ENCODE measurements at places on chromosomes 2 and 18. TPM values are rescaled to one million over a fixed set of nuclear protein-coding genes. Genes with fewer than 3 reads are reported as not detected.

DNA sequence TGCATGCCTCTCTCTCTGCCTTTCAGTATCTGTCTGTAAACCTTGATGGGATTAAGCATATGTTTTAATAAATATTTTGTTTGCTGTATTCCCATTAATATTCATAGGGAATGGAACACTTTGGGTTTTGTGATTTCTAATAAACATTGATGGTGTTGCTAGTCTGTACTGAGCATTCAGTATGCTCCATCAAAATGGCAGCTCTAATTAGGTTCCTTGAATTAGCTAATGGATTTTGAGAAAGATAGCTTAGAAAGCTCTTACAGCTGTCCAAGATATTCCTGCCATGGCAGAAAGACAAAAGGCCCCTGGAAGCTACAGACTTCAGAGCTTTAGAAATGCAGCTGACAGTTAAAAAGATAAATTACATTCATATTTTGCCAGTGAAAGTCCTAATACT lies 199.2 kb upstream of the NRP2 start:
- H3K4me3 ChIP-seq: no peak overlapping the region
- no peaks in the 10 kb centered on the region for H3K36me3 ChIP-seq
- DNase-seq: peak; percentile 4
- H3K27ac ChIP-seq: no peak overlapping the region
- no peaks in the 10 kb centered on the region for H3K27me3 ChIP-seq
- no peaks in the 10 kb centered on the region for H3K4me1 ChIP-seq

DNA sequence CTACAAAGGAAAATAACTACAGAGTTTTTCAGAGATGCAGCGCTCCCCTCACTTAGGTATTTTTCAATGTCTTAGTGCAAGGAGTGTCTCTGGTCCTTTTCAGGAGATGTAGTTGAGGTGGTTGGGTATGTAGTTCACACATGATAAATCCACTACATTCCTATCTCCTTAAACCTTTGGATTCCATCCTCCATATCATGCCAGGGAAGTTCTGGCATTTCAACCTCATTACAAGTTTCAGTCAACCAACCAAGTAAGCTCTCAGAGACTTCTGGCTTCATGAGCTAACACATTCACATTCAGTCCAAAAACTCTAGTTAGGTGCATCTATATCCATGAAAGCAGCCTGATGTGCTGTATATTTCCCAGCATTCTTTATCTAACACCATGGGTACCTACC lies 47.3 kb downstream of the MAP3K20 start:
- H3K27ac ChIP-seq: no peak overlapping the region
- no peak for DNase-seq
- H3K27me3 ChIP-seq: no peaks in the 10 kb centered on the region
- H3K4me3 ChIP-seq: no peak overlapping the region
- peaks cover 42% of the 10 kb centered on the region for H3K4me1 ChIP-seq

- H3K36me3 ChIP-seq: no peaks in the 10 kb centered on the region
- no peaks in the 10 kb centered on the region for H3K27me3 ChIP-seq
- H3K4me1 ChIP-seq: no peaks in the 10 kb centered on the region
These were observed 1775.5 kb upstream of the CELF4 start for GRCh38 chr18:39341129-39341528.

DNA sequence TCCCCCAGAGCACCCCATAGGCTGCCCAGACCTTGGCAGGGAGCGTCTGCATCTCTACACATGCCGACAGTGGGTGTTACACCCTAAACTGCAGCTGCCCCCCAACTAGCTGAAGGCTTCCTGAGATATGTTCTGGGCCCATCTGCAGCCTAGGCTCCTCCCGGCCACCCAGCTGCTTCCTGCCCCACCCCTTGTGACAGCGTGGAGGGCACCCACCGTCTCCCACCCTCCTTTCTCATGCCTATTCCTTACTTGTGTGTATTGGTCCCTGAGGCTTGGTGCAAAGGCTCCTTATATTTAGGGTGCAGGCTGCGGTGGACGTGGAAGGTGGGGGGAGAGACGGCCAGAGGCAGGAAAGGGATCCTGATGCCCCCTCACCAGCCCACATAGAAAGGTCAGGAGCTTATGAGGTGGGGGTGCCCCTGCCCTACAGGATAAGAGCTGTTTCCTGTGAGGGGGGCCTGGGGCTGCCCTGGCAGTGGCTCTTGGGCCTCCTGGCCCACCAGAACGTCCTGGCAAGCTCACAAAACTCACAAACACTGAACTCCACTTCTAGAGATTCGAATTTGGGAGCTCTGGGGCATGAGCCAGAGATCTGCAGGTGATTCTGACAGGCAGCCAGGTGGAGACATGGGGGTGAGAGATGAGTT lies 7.3 kb upstream of the PROM2 start:
- H3K36me3 ChIP-seq: no peaks in the 10 kb centered on the region
- DNase-seq: peak; percentile 91
- no peak overlapping the region for H3K4me3 ChIP-seq
- H3K4me1 ChIP-seq: no peaks in the 10 kb centered on the region
- no peak overlapping the region for H3K27ac ChIP-seq

- peak overlapping the region; percentile 43 for H3K27ac ChIP-seq
- peaks cover 65% of the 10 kb centered on the region for H3K4me1 ChIP-seq
- no peaks in the 10 kb centered on the region for H3K27me3 ChIP-seq
- no peak for DNase-seq
- peaks cover 9% of the 10 kb centered on the region for H3K36me3 ChIP-seq
These were observed 135.3 kb upstream of the EPAS1 start for GRCh38 chr2:46161911-46162310.

GRCh38 chr2:199704358-199705238 lies 146.4 kb downstream of the FTCDNL1 start:
- H3K4me3 ChIP-seq: no peak overlapping the region
- H3K4me1 ChIP-seq: no peaks in the 10 kb centered on the region
- H3K27ac ChIP-seq: no peak overlapping the region
- H3K27me3 ChIP-seq: no peaks in the 10 kb centered on the region
- DNase-seq: no peak
- no peaks in the 10 kb centered on the region for H3K36me3 ChIP-seq

GPAT2 gene
- total RNA-seq: 8.4 TPM

TBR1 gene
- total RNA-seq: not detected

- no peak overlapping the region for H3K27ac ChIP-seq
- DNase-seq: peak; percentile 55
- peaks cover 21% of the 10 kb centered on the region for H3K4me1 ChIP-seq
- H3K4me3 ChIP-seq: no peak overlapping the region
- no peaks in the 10 kb centered on the region for H3K36me3 ChIP-seq
- no peaks in the 10 kb centered on the region for H3K27me3 ChIP-seq
These were observed 12.5 kb upstream of the TANC1 start for GRCh38 chr2:158955842-158956365.

DNA sequence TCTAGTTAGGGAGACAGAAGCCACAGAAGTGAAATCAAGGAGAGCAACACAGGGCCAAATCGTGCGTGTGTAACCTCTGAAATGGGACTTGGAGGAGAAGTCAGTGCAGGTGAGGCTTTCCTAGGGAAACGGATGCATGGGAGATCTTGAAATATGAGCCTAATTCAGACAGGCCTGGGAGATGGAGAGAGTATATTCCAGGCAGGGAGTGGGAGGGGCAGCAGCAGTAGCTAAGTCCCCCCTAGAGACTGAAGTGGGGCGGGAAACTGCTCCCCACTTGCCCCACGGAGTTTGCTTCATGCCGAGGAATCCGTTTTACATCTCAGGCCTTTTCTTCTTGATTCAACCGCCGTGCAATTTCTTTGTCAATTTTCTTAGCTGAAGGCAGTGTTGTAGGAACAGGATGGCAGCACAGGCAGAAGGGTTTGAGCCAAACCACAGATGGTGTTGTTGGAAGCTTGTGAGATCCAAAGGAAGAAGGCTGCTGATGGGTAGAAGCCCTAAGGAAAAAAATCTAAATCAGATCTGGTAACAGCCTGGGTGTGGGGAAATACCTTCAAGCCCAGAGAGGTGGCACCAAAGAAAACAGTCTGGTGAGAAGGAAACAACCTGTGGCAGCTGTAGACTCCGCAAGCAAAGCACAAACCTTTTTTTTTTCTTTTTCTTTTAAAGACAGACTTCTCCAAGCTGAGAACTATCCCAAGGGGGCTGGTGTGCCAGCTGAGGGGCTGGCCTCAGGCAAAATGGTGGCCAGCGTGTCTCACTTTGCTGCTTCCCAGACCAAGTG lies 40.2 kb downstream of the EPAS1 start:
- peak overlapping the region; percentile 71 for H3K27ac ChIP-seq
- no peaks in the 10 kb centered on the region for H3K36me3 ChIP-seq
- no peak overlapping the region for H3K4me3 ChIP-seq
- H3K4me1 ChIP-seq: peaks cover 79% of the 10 kb centered on the region

DNA sequence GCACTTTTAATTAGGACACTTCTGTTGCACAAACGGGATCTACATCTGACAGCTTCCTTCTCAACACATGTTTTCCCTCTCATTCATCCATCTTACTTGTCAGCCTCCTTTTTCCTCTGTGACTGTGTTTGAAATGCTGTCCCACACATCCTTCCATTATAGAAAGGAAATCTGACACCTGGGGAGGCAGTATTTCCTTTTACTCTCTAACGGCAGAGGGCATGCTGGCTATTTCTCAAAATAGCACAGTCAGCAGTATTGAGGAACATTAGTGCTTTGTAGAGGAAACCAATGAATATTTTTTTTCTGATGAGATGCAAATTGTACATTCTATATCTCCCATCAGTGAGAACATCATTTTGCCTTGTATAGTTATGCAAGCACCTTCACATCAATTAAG lies 668.7 kb downstream of the SLC4A3 start:
- H3K4me1 ChIP-seq: no peaks in the 10 kb centered on the region
- no peaks in the 10 kb centered on the region for H3K36me3 ChIP-seq
- H3K27ac ChIP-seq: no peak overlapping the region
- no peak overlapping the region for H3K4me3 ChIP-seq

OR6B2 gene
- not detected for total RNA-seq

DNA sequence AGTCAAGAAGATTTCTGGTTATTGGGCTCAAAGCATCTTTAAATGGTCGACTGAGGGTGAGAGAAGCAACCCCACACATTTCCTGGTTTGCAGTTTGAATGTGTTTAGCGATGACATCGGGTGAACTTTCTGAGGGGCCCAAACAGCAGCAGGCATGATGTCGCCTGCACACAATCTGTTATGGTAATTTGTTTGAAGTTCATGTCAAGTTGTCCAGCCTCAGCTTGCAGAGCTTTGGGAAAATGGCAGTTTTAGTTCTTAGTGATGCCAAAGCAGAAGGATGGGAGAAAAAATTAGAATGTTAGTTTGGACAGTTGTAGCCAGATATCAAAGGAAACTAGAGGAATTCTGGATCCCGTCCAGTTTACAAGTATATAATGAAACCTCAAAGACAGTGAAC lies 284.6 kb downstream of the MBD5 start:
- no peak overlapping the region for H3K27ac ChIP-seq
- no peaks in the 10 kb centered on the region for H3K27me3 ChIP-seq
- H3K4me1 ChIP-seq: peaks cover 27% of the 10 kb centered on the region
- DNase-seq: no peak

Measured in esophagus muscularis mucosa (tissue), 4 donors.